Inflammatory macrophage treated with lipopolysaccharide for 4 hours (primary cell): ENCODE measurements at places on chromosomes 13 and 19.

GRCh38 chr13:20408181-20408580 lies 117.5 kb downstream of the CRYL1 start:
- no peak for DNase-seq

DNA sequence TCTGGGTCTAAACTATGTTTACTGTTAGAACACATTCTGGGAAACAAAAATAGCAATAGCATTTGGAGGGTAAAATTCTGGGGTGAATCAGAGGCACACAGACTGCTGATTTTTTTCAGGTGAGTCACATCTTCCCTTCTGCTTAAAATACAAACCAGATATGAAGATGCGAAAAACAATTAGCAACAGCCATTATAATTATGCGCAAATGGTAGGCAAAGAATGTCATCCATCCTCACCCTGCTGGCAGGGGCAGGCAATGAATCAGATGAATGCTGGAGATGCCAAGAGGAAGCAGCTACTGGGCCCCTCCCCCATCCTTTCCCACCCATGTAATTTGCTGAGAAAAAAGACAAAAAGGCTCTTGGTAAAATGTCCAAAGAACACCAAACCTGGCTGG lies 282.9 kb downstream of the KLF5 start:
- DNase-seq = no peak

DNA sequence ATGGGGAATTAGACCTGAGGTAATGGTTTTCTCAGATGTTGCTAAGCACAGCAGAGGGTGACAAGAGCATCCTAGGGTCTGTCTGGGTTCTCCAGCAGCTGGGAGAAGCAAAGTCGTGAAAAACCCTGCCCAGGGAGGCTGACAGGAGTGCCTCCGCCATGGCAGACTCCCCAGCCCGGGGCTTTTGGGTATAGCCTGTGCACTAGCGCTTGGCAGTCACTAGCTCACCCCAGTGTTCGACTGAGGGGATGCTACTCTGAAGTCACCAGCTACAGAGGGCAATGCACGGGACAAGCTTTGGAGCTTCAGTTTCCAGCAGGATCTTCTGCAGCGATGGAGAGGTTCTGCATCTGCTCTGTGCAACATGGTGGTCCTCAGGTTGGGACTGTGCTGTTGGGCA lies 87.5 kb downstream of the ING1 start:
- no peak for DNase-seq

DNA sequence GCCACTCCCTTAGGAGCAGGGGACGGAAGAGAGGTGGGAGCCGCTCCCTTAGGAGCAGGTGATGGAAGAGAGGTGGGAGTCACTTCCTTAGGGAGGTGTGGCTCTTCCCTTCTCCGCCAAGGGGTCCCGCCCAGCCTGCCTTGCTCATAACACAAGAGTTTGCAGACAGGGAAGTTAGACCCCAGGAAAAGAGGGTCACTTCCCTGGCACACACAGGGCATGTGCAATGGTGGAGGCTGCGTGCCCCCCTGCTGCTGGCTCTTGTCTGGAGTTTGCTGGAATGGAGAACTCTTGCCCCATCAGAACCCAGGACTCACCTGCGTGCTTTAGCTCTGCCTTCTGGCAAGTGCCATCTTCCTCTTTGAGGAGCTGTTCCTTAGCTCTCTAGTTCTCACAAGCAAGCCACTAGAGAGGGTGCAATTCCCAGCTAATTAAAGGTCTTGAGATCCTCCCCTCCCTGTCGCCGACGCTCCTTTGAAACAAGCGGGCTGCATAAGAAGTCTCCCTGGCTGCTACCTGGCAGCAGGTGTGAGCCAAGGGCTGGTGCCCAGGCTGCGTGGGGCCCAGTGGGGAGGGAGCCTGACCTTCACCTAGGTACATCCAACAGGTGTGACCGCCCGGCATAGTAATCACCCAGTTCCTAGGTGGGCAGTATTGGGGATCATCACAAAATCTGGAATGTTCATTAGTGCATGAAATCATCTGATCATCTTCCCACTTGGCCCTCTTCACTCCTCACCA lies 281.6 kb downstream of the ZNF536 start:
- DNase-seq = no peak

DNA sequence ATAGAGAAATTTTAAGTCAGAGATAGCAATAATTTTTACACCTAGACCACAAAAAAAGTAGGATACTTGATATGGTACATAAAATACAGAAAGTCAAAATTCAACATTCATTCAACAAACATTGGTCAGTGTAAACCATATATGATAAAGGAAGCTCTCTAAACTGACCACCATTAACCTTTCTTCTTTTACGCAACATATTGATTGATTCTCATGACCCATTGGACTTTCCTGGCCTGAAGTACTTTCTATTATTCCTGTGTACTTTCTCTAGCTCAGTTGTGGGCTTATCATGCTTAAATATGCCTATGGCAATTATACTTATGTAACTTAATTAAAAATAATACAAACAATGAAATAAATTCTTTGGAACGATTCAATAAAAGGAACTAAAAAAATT lies 10.7 kb downstream of the PIBF1 start:
- DNase-seq = no peak

DNA sequence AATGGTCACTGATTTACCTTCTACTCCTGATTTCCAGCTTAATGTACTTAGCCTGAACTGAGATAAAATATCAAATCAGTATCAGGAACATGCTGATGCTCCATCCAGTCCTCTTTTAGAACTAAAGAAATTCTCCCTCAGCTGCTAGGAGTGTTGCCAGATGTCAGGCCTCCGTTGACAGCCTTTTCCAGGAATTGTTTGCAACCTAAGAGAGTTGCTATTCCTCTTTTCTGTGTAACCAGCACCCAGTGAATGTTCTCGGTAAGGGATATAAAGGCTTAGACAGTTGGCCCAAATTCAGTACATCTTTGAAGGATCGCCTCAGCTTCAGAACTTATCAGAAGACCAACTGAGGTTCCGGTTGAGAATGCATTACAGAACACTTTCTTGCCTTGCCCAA lies 559.0 kb downstream of the PCDH17 start:
- DNase-seq = no peak

DNA sequence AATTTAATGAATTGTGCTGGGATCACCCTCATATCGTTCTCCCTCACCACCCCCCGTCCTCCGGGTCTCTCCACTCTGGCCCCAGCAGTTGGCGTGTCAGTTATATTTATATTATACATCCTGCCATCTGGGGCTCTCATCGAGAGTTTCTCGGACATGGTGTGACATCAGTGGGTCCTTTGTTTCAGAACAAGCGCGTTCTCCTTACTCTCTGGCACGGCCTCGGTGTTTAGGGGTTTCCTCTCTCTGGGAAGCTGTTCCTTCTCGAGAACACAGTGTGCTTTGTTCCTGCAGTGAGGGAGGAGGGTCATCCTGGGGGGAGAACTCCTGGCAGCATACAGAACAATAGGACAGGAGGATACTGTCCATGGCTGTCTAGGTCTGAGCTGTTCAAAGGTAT lies 9.8 kb upstream of the MCF2L start:
- DNase-seq = no peak

DNA sequence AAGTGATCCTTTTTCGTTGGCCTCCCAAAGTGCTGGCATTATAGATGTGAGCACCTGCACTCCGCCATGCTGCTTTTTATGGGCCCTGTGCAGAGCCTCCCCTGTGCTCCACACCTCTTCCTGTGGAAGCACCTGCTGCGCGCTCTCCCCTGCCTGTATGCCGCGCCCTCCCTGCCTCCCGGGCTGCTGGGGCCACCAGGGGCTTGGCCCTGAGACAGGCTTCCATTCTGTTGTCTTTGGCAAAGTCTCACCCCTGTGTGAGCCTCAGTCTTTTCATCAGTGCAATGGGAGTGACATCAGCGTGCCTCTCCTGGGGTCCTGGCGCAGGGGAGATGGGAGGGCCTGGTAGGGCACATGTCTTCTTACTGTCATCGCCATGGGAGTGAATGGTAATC lies 1.3 kb downstream of the FAM174C start:
- DNase-seq = no peak

DNA sequence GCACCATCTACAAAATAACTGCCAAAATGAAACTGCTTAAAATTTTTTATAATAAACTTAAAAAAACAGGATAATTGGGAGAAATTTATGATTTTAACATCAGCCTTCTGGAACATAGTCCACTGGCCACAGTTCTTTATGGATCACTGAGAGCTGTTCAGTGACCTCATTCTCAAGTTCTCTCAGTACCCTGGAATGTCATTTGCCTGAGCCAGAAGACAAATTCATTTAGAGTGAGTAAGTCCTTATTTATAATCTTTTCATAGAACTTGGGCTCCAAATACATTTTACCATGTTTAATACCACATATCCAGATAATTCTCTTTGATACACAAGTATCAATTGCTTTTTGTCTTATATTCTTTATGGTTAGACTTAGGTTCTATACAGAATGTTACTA lies 87.6 kb downstream of the CAB39L start:
- no peak for DNase-seq

GRCh38 chr13:111017755-111018459 lies 97.2 kb upstream of the ARHGEF7 start:
- DNase-seq = no peak
